ENCODE measurements at places on chromosomes 3 and 15. TPM values are rescaled to one million over a fixed set of nuclear protein-coding genes. Genes with fewer than 3 reads are reported as not detected.

- no peak for DNase-seq
- H3K4me1 ChIP-seq: peaks cover 7% of the 10 kb centered on the region
- no peaks in the 10 kb centered on the region for H3K27me3 ChIP-seq
- H3K4me3 ChIP-seq: no peak overlapping the region
Observed at GRCh38 chr3:13106308-13107001, 33.2 kb upstream of the IQSEC1 start.

DNA sequence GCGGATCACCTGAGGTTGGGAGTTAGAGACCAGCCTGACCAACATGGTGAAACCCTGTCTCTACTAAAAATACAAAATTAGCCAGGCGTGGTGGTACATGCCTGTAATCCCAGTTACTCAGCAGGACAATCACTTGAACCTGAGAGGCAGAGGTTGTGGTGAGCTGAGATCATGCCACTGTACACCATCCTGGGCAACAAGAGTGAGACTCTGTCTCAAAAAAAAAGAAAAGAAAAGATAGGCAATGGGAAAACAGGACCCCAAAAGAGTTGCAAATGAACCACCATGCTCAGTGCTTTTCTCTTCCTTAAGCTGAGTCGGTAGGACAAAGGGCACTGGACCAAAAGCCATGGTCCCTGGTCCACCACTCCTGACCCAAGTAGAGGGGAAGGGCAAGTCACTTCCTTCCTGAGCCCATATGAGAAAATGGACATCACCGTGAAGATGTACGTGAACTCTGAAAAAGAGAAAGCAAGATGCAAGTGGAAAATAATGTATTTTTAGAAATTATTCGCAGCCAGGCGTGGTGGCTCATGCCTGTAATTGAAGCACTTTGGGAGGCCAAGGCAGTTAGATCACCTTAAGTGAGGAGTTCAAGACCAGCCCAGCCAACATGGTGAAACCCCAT is 2.6 kb downstream of the ITGB5 start:
- H3K27ac ChIP-seq: peak overlapping the region; percentile 93
- no peak overlapping the region for H3K4me3 ChIP-seq
- H3K4me1 ChIP-seq: peaks cover 65% of the 10 kb centered on the region
- H3K36me3 ChIP-seq: no peaks in the 10 kb centered on the region
- no peak for DNase-seq

DNA sequence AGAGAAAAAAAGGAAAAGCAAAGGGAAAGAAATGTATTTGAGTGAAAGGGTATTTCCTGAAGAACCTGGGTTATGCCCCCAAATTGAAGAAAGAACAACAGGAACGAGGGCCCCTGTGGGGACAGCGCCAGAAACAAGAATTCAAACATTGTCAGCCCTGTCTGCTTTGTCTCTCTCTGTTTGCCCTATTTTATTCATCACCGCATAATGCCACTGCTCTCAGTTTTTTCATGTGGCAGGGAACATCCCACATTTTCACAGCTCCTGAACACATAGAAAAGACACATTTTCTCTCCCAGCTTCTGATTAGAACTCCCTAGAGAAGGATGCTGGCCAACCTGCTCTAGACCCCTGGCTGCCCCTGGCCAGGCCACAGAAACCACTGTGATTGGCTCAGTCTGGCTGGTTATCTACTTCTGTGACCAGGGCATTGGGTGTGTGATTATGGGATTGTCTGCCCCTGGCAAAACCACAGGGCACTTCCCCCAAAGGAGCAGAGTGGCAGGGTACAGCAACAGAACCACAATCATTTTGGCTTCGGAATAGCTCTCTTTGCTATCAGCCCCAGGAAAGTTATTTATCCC is 31.3 kb upstream of the CCDC54 start:
- no peaks in the 10 kb centered on the region for H3K4me1 ChIP-seq
- DNase-seq: no peak
- H3K27me3 ChIP-seq: no peaks in the 10 kb centered on the region

DNA sequence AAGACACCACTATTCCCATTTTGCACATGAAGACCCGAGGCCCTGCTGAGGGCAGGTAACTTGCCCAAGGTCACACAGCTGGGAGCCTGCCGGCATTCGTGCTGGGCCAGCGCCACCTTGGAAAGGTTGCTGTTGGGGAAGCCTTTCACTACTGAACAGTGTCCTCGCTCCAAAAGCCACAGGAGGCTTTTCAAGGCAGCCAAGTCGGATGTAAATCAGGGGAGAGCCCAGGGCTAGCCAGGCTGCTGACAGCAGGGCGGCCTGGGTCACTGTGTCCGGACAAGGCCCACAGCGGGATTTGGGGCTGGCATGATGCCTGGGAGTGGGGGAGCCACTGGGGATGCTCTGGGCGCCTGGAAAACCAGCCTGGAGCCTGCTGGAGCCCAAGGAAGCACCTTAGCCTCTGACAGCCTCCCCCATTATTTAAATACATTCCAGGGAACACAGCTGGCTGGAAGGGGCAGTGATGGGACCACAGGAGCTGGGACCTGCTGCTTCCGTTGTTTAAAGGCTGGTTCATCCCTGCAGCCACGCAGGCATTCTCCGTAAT is 10.5 kb downstream of the SLC6A6 start:
- H3K4me3 ChIP-seq: no peak overlapping the region
- H3K27me3 ChIP-seq: no peaks in the 10 kb centered on the region
- peaks cover 23% of the 10 kb centered on the region for H3K4me1 ChIP-seq

DNA sequence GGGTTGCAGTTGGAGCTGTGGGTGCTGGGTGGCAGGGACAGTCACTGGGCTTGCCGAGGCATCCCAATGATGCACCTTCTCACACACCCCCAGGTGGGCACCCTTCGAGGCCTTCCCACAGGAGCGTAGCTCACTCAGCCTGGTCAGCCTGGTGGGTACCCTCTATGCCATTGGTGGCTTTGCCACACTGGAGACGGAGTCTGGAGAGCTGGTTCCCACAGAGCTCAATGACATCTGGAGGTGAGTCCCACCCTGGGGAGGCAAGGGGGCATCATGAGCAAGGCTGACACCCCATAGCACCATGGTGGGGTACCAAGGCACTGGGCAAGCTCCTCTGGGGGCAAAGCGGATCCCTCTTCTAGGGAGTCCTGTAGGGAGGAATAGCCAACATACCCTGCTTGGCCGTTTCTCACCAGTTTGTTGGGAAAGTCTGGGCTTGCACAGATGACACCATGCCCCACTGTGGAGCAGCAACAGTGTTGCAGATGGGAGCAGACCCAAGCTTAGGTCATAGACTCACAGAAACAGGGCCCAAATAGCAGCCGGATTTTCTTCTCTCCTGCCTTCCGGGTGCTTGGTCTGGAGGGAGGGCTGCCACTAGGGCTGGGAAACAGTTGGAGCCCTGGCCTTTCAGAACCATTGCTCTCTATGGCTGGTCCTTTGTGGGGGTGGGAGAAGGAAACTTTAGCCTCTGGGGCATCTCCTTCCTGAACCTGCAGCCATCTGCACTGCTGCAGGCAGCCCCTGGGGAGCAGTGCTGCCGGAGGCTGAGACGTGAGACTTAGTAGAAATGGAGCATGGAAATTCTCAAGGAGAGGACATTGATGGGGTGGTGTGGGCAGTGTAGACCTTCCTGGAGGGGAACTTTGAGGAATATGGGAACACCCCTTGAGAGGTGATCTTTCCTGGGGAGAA is 5.7 kb downstream of the KLHL40 start:
- H3K36me3 ChIP-seq: no peaks in the 10 kb centered on the region
- peak; percentile 6 for DNase-seq
- peaks cover 5% of the 10 kb centered on the region for H3K4me1 ChIP-seq

DNA sequence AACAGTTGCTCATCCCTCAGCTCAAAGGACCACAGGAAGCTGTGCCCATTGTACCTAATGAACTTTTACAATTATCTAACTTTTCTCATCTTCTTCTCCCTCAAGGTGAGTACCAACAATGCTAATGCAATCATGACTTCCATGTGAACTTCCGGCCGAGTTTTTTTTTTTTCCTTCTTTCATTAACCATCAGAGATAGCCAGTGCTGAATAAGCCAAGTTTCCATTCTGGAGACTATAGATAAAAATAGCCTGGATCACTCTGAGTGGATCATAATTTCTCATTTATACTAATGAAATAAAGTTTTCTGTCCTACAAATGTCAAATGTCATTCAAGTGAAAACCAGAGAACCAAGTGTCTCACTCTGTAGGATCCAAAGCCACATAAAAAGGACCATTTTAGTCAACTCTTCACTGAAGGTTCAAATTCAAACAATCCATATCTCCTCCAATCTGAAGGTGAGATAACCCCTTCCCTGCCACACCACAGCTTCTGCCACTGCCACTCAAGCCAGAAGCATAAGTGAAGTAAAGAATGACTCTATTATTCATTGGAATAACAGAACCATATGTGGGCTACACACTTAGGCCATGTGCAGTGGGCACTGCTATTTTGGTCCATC is 5.5 kb downstream of the SUMF1 start:
- peaks cover 18% of the 10 kb centered on the region for H3K4me1 ChIP-seq
- H3K36me3 ChIP-seq: no peaks in the 10 kb centered on the region
- H3K27ac ChIP-seq: no peak overlapping the region
- no peak overlapping the region for H3K4me3 ChIP-seq

DNA sequence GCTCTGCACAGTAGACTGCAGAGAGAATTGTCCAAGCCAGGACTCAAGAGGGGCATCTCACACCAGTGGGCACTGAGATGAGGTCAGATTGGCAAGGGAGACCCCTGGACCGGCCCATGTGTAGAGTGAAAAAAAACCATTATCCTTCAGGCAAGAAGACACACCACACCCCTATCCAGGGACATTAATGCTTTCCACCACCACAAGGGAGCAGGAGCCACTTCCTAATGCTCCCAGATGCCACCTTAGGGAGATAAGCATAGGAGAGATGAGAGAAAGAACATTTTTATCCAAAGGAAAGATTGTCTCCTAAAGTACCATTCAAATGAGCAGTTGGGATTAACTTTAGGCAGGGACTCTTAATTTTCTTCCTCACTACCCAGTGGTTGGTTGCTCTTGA is 109.6 kb upstream of the PTX3 start:
- DNase-seq: no peak
- no peak overlapping the region for H3K27ac ChIP-seq
- no peaks in the 10 kb centered on the region for H3K27me3 ChIP-seq
- no peak overlapping the region for H3K4me3 ChIP-seq
- no peaks in the 10 kb centered on the region for H3K36me3 ChIP-seq

DNA sequence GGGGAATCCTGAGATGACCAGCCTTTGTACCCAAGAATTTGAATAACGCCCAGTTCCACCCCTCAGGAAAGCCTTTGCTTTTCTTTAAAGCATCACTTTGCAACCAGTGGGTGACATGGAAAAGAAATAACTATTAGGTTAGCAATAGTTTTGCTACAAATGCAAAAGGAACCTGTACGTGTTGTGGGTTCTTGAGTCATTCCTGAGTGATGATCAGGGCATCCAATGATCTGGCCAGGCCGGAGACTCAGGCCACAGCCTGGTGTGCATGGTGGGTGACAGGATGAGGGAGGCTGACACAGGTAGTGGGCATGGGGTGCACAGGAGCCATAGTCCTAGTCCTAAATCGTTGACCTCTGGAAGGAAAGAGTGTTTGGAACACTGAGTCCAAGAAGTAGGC is 321.4 kb upstream of the IL12A start:
- no peaks in the 10 kb centered on the region for H3K27me3 ChIP-seq
- peaks cover 33% of the 10 kb centered on the region for H3K4me1 ChIP-seq
- no peak overlapping the region for H3K27ac ChIP-seq
- no peaks in the 10 kb centered on the region for H3K36me3 ChIP-seq

- no peak overlapping the region for H3K4me3 ChIP-seq
- H3K27me3 ChIP-seq: peaks cover 67% of the 10 kb centered on the region
- no peak for DNase-seq
- H3K36me3 ChIP-seq: no peaks in the 10 kb centered on the region
Observed at GRCh38 chr3:72105306-72105705, 320.4 kb upstream of the PROK2 start.

GRCh38 chr3:40837300-40837699 is 312.5 kb downstream of the ZNF621 start:
- no peak overlapping the region for H3K27ac ChIP-seq
- no peak for DNase-seq
- no peaks in the 10 kb centered on the region for H3K27me3 ChIP-seq
- no peaks in the 10 kb centered on the region for H3K36me3 ChIP-seq
- H3K4me1 ChIP-seq: no peaks in the 10 kb centered on the region

DNA sequence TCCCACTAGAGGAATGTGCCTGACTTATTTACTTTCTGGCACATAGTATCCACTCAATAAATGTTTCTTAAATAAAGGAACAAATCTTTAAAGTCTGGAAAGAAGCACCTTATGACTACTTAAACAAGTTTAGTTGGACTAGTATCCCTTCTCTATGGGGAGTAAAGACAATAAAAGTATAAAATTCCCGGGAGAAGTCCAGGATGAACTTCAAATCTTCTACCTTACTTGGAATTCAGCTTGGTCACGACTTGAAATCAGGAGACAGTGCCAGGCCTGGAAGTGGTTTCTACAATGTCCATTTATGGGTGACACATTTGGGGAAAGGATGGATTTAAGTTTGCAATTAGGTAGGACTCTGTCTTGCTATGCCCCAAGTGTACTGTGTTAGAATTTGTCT is 196.5 kb downstream of the NR1D2 start:
- no peak for DNase-seq
- H3K36me3 ChIP-seq: peaks cover 5% of the 10 kb centered on the region
- H3K27me3 ChIP-seq: no peaks in the 10 kb centered on the region
- H3K4me1 ChIP-seq: peaks cover 40% of the 10 kb centered on the region
- H3K27ac ChIP-seq: no peak overlapping the region
- H3K4me3 ChIP-seq: no peak overlapping the region

DNA sequence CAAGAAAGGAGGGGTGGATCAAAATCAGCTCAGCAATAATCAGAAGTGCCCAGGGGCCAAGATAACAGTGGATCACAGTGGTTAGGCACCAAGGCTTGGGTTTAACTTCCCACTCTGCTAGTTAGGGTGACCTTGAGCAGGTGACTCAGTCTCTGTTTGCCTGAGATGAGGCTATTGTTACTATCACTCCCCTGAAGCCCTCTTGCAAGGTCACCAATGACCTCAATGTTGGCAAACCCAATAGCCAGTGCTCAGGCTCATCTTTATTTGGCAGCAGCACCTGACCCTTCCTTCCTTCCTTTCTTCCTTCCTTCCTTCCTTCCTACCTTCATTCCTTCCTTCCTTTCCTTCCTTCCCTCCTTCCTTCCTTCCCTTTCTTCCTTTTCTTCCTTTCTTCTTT is 102.4 kb upstream of the HACD2 start:
- no peaks in the 10 kb centered on the region for H3K36me3 ChIP-seq
- no peak overlapping the region for H3K27ac ChIP-seq
- H3K4me3 ChIP-seq: no peak overlapping the region

DNA sequence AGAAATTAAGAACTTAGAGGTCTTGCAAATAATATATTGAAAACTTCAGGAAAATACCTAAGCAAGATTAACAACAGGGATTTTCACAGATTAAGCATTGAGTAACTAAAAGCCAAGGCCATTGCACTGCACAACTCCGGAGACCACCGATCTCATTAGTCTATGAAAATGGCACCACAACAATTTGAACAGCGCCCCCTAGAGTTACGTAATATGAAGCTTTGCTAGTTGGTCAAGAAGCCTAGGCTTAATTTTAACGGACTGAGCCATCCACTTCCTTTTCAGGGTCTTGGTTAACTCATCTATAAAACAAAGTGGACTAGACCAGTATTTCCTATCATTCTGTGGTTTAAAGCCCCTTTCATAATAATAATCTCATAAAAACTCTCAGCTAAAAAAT is 24.8 kb downstream of the TMEM212 start:
- H3K27ac ChIP-seq: no peak overlapping the region
- no peak overlapping the region for H3K4me3 ChIP-seq
- DNase-seq: no peak
- H3K27me3 ChIP-seq: no peaks in the 10 kb centered on the region

RBM6 gene
- total RNA-seq: 40.4 TPM

HESX1 gene
- total RNA-seq: 0.30 TPM

GABRB3 gene
- total RNA-seq: 2.4 TPM

SERPINI1 gene
- 10.6 TPM for total RNA-seq

SHC4 gene
- 3.3 TPM for total RNA-seq

FAM81A gene
- 2.9 TPM for total RNA-seq

PLSCR5 gene
- total RNA-seq: not detected
